KG1 (cell line): ENCODE measurements at places on chromosomes 6 and 20.

DNA sequence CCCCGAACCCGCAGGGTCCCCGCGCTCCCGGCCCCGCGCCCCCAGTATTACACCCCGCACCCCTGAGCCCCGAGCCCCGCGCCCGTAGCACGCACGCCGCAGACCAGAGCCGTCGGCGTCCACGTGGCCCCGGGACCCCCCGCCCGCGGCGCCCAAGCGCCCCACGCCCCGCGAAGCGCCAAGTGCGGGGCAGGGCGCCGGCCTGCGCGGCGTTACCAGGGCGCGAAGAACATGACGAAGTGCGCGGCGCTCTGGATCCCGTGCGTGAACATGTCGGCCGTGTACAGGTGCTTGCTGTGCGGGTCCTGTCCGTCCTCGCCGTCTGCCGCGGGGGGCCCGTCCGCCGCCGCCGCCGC, 312 bp downstream of the TXNDC5 start:
- DNase-seq, result no peak

DNA sequence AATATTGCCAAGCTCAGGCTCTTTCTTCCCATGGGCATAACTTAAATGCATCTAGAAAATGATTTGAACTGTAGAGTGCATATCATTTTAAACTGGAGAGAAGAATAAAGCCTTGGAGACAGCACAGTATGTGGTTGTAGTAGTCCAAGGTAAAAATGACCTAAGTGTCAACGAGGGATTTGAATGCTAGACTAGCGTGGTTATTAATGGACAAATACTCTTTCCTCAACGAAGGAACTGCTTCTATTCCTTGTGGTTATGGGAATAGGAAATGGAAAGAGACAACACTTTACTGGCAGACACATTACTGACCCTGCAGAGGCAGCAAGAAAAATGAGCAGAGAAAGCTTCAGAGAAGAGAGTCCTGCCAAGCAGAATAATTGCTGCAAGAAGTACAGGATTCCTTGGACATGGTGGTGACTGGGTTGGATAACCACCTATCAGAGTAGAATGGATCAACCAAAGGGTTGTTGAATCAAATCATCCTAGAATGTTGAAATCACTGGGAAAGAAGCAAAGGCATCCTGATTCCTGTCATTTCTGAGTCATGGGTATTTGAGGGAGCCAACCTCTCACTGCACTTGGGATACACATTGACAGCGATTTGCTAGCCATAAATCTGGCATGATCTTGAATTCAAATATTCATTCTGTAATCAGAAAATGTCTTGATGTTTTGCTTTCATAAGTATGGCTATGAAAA, 258.1 kb upstream of the EPHA7 start:
- no peak for DNase-seq

GRCh38 chr6:44045672-44046015, 81.6 kb downstream of the MRPL14 start:
- DNase-seq, result no peak

GRCh38 chr6:37587866-37588734, 88.4 kb upstream of the CCDC167 start:
- DNase-seq, result no peak

- DNase-seq, result peak; percentile 92
Measured at GRCh38 chr20:4038047-4038459, 22.7 kb upstream of the RNF24 start.

DNA sequence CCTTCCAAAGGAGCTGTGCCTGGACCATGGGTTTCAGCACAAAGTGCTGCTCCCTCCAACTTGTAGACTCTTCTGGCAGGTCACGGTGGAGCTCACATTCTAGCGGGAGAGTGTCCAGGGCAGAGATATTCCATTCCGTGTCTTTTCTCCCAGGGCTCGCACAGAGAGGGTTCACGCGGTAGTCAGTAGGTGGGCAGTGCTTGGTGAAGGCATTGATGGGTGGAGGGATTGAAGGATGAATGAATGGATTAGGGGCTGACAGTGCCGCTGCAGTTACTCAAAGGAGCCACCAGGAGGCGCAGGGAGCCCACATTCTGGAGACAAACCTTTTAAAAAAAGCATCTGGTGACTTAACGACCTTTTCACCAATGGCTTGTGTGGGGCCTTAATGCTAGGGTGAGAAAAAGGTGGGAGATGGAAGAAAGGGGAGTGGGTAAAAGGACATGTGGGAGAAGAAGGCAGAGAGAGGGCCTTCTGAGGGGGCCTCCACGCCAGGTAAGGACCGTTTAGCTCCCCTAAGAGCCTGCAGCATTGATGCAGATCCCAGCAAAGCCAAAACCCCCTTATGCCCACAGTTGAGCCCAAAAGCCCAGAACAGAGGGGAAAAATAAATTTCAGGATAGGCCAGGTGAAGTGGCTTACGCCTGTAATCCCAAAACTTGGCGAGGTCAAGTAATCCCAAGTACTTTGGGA, 17.5 kb upstream of the FAM110A start:
- peak; percentile 20 for DNase-seq

DNA sequence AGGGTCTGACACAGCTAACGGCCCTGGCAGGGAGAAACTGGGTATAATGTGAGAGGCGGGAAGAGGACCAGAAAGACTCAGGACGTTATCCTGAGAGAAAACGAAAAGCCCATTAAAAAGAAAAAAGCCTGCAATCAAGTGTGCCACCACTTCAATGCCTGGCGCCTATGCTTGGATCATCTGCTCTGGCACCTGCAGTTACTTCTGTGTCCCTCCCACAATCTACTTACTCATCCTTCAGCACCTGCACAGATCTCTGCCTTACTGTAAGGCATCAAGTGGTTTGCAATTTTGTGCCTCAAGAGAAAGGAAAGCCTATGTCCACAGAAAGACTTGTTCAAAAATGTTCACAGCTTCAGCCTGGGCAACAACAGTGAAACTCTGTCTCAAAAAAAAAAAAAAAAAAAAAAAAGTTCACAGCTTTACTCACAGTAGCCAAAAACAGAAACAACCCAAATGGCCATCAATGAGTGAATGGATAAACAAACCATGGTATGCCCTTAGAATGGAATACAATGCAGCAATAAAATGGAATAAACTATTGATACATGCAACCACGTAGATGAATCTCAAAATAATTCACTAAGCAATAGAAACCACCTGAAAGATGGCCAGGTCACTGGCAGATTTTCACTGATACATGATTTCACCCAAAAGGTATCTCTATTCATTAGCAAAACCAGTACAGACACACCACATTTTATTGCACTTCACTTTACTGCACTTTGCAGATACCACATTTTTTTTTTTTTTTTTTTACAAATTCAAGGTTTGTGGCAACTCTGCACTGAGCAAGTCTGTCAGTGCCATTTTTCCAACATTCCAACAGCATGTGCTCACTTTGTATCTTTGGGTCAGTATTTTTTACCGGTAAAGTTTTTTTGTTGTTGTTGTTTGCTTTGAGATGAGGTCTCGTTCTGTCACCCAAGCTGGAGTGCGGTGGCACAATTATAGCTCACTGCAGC, 48.6 kb downstream of the ABHD12 start:
- DNase-seq, result no peak

DNA sequence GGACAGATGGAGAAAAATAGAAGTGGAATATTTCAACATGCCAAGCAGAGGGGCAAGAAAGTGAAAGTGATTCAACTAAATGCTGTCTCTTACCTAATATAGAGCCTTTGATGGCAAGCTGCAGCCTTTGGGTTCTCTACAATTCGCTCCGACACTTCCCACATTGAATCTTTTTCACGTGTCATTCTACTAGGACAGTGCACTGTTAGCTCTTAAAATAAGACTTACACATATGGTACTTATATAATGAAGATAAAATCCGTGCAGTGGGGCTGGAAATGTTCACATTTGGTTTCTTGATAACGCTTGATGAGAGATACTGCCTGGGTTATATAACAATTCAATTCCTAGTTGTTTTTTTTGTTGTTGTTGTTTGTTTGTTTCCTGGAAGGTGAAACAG, 502.4 kb downstream of the LMBRD1 start:
- no peak for DNase-seq

GRCh38 chr20:380763-381580, 412 bp downstream of the TRIB3 start:
- DNase-seq, result peak; percentile 22

DNA sequence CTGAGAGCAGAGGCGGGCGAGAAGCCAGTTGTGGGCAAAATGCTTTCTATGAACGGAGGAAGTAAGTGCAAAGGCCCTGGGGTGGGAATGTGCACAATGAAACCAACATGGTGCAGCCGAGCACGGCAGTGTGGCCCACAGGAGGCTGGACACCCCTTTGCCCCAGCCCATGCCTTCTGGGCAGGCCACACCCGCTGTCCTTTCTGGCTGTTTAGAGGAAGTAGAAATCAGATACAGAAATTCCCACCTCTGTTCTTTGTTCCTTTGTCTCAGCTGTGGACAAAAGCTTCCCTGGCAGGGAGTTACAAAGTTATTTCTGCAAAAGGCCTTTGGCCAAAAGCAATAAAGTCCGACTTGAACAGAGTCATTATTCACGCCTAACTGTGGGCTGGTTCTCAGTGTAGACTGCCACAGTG, 11.9 kb downstream of the SULF2 start:
- DNase-seq, result no peak

DNA sequence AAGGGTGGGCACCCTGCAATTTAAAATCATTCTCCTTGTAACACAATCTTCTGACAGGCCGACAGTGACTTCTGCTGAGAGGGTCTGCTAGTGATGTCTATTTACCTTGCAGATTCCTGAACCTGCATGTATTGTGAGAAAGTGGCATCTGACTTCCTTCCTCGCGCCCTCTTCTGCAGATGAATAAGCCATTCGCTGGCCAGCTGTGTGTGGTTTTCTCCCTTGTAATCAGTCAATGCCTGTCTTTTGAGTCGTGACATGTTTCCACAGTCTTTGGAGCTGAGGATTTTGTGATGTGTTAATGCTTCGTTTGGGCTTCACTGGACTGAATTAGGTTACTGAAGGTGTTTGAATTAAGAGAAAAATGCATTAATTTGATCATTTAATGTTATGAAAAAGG, 125.3 kb downstream of the GRM1 start:
- no peak for DNase-seq

- DNase-seq, result no peak
Measured at GRCh38 chr20:44780226-44780625, 30.1 kb downstream of the RIMS4 start.

DNA sequence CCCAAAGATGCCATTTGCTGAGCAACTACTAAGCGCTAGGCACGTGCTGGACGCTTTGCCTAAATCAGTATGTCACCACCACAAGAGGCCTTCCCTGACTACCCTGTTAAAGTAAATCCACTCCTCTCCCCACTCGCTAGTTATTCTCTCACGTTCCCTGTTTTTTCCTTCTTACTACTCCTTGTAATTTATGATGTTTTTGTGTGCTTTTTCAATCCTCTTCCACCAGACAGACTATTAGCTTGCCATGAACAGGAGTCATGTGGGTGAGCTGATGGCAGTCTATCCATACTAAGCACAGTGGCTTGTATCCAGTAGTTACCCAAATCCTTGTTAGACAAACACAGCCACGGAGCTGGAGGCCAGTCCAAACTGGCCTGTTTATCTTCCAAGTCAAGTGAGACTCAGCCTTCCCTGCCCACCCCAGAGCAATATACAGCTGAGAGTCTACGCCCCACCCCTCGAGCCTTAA, 41.2 kb downstream of the C6orf132 start:
- DNase-seq, result no peak

DNA sequence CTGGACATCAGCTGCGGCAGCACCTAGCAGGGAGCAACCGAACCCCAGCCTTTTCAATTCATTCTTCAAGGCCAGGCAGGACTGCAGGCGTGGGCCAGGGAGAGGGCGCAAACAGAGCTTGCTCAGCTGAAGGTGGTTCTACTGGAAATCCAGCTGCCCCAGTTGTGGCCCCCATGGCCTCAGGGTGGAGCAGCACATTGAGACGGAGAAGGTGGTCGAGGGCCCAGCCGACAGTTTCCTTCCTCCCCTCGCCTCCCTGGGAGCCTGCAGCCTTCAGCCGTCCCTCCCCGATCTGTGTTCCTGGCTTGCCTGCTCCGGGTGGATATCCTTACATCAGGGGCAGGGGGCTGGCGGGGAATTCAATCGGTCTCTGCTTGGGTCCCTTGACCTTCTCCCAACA, 217.8 kb downstream of the ANKRD60 start:
- DNase-seq, result no peak

- no peak for DNase-seq
Measured at GRCh38 chr6:100118301-100118700, 124.3 kb upstream of the MCHR2 start.

- DNase-seq, result no peak
Measured at GRCh38 chr6:116761779-116762178, 3.7 kb downstream of the FAM162B start.

DNA sequence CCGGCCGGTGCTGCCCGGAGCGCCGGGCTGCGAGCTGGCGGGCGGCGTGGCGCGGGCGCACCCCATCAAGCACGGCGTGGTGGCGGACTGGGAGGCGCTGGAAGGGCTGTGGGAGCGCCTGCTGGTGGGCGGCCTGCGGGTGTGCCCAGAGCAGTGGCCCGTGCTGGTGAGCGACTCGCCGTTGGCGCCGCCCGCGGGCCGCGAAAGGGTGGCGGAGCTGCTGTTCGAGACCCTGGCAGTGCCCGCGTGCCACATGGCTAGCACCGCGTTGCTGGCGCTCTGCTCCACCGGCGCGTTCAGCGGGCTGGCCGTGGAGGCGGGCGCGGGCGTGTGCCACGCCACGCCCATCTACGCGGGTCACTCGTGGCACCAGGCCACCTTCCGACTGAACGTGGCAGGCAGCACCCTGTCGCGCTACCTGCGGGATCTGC, 517 bp downstream of the ACTL10 start:
- DNase-seq, result no peak

- DNase-seq, result peak; percentile 3
Measured at GRCh38 chr6:160667639-160668481, 3.8 kb upstream of the LPA start.

DNA sequence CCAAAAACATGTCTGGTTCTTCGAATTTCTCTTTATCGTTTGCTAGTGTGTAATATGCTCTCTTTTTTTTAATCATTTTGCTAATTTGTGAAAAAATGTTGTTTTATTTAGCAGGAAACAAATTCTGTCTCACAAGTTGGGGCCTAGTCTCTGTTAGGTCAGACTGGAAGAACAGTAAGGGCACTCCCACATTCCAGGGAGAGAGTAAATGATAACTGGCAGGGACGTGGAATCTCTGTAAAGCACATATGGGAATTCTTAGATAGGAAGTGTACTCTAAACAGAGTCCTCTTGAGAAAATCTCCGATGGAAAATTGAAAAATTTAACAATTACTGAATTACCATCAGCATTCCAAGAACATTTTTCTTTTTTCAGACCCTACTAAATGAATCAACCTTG, 16.4 kb upstream of the CCDC28A start:
- DNase-seq, result no peak

DNA sequence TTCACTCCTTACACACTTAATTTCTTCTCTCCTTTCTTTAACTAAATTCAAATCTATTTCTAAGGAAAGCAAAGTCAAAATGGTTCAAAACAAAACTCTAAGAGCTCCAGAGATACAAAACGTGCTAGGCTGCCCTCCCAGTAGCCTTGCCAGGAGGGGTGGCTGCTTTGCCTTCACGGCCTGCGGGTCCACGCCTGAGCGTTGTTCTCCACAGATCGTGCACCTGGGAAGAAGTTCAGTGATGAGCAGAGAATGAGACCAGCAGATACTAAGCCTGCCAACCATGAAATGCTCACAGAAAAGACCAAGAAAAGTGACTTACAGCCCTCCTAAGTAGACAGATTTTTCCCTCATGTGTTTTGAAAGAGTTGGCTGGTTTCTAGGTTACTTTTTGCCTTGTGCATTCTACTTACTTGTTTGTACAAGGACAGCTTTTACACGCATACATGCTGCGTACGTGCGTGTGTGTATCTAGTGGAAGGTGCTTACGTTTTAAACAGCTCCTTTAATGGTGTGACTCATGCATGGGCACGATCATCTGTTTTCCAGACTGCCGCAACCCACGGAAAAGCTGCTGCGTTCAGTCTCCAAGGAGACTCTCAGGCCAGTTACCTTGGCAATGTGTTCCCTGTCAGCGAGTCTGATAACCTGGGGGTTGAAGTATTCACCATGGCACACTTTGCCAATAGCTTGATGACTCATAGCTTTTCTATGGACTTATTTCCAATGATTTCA, 32.4 kb upstream of the PBOV1 start:
- DNase-seq, result no peak
